ENCODE measurements at places on chromosomes 12 and 14.

DNA sequence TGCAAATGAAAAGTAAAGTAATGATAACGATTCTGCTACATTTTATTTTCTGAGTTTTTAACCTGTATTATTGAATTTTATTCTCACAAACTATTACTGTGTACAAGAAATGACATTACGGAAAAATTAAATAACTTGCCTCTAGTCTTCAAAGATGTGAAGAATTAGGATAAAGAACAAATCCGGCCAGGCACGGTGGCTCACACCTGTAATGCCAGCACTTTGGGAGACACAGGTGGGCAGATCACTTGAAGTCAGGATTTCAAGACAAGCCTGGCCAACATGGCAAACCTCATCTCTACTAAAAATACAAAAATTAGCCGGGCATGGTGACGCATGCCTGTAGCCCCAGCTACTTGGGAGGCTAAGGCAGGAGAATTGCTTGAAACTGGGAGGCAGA, 1584.4 kb upstream of the SEL1L start:
- DNase-seq = no peak

- DNase-seq = no peak
Observed at GRCh38 chr14:36976571-36977023, 195.8 kb downstream of the SLC25A21 start.

DNA sequence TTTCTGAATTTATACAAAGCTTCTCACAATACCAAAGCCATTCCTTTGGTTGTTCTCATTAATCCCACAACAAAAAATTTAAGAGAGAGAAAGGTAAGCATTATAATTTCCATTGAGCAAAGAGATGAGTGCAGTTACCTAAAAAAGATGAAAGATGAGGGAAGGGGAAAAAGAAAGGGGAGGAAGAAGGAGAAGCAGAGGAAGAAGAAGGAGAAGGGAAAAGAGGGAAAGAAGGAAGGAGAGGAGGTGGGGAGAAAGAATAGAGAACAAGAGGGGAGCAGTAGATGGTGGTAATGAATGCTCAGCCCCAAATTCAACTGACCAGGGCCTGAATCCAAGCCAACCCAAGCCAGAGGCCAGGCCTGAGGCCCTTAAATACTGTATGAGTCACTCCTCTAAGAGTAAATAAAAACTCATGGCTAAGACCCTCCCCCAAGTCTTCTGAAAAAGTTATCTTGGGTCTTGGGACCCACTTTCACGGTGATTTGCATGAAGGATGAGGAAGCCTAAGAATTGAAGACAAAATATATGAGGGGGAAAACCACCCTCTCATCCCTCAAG, 144.6 kb downstream of the ITPR2 start:
- DNase-seq = no peak

DNA sequence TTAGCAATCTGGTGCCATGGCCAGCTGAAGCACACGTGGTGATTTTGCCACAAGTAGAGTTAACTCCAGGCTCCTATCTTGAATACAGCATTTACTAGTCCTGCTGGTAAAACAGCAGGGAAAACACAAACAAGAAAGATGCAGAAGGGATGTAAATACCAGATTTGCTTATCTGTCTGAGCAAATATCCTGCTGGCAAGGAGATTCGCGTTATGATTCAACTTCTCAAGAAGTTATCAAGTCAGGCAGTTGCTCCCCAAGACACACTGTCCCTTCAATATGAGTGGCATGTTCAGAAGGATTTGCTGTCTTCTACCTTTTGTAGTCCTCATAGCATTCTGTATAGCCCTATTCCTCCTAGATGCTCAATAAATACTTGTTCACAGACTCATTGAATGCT, 171.2 kb upstream of the EGLN3 start:
- DNase-seq = no peak

DNA sequence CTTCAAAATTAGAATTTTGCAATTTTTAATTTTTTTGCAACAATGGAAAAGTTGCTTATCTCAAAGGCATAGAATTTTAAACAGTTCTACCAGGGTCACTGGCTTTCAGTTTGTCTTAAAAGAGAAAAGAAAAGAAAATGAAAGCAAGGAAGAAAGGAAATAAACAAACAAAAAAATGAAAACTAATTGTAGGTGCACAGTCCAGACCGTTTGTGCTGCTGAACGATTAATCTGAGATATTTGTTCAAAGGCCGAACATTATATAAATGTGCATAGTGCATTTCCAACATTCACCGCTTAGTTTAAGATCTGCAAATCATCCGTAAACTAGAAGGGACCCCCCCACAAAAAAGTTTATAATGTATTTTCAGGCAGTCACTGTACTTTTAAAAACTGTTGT, 5.5 kb upstream of the OTX2 start:
- DNase-seq = no peak

GRCh38 chr12:34126239-34126641, 103.9 kb downstream of the ALG10 start:
- no peak for DNase-seq

DNA sequence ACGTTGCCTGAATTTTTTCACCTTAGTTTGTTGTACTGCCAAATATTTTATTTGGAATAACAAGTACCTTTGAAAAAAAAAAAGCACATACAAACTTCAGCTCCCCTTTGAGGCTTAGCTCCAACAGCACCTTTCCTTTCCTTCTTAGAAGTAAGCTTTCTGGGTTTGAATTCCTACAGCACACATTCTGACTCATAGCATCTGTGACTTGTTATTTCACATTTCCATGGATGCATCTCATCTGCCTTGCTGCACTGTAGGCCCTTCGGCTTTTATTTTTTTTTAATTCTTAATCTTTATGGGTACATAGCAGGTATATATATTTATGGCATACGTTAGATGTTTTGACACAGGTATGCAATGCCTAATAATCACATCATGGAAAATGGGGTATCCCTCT, 7.2 kb downstream of the LGALS3 start:
- no peak for DNase-seq

DNA sequence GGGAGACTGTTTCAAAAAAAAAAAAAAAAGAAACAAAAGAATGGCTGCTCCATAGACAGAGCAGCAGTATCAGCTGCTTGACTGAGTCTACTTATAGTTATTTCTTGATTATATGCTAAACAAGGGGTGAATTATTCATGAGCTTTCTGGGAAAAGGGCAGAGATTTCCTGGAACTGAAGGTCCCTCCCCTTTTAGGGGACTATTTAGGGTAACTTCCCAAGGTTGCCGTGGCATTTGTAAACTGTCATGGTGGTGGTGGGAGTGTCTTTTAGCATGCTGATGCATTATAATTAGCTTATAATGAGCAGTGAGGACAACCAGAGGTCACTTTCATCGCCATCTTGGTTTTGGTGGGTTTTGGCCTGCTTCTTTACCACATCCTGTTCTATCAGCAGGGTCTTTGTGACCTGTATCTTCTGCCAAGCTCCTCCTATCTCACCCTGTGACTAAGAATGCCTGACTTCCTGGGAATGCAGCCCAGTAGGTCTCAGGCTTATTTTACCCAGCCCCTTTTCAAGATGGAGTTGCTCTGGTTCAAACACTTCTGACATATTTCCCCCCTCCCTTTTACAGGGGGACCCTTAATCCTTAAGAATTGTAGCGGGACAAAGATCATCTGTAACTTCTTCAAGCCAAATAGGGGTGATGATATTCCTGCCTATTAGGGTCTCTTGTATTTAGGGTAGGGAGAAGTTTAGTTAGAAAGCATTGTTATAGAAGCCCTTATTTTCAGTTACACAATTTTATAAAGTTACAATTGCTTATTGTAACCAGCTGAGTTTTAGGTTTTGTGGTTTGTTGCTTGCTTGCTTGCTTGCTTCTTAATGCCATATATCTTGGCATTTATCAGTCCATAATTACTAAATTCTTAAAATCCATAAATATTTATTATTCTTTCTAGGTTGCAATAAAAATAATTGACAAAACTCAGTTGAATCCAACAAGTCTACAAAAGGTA, 42.5 kb downstream of the MARK3 start:
- DNase-seq = no peak

DNA sequence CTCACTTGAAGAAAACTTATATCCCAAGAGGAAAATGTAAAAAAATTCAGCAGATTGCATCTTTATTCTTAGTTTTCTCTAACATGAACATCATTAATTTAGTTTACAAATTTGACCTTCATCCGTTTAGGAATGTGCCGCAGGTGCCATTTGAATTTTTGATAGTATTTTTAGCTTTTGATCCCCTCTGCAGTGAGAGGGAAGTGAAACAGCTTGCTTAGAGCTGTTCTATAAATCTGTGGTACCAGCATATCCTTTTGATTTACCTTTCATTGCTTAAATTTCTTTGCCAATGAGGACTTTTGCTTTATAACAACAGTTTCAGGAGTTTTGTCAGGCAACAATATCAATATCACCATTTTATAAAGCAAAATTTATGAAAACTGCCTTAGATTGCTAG, 32.7 kb downstream of the DUSP6 start:
- DNase-seq = no peak

- no peak for DNase-seq
Observed at GRCh38 chr14:72962829-72963312, 36.6 kb downstream of the DCAF4 start.

GRCh38 chr12:108519558-108519957, 4.5 kb downstream of the FICD start:
- no peak for DNase-seq

- no peak for DNase-seq
Observed at GRCh38 chr14:95258754-95259593, 60.7 kb downstream of the CLMN start.

GRCh38 chr14:20583908-20584307, 3.9 kb downstream of the RNASE11 start:
- no peak for DNase-seq

DNA sequence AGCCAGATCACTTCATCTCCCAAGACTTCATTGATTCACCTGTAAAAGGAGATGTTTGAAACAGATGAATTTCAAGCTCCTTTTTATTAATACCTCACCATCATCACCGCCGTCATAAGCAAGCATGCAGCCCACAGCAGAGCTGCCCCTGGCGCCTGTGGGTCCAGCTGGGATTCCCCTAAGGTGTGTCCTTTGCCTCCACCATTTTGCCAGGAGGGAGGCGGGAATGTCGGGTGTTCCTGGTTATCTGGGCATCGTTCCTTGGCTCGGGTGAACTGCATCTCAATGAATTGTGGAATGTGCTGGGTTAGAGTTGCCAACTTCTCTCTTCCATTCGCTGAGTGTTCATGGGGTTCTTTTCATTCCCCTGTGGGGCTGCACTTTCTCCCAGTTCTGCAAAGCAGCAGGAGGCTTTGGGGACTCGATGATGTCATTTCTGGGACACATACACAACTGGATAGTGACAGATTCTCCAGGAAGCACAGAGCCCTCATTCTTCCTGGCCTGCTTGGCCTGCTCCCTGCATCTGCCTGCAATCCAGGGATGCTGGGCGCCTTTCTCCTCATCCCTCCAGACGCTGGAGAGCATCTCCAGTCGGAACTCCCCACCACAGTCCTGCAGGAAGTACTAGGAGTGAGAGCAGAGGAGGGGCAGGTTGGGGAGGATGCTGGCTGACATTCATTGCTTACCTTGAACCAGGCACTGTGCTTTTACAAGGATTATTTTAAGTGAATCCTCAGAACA, 10.1 kb downstream of the CCND2 start:
- DNase-seq = no peak

DNA sequence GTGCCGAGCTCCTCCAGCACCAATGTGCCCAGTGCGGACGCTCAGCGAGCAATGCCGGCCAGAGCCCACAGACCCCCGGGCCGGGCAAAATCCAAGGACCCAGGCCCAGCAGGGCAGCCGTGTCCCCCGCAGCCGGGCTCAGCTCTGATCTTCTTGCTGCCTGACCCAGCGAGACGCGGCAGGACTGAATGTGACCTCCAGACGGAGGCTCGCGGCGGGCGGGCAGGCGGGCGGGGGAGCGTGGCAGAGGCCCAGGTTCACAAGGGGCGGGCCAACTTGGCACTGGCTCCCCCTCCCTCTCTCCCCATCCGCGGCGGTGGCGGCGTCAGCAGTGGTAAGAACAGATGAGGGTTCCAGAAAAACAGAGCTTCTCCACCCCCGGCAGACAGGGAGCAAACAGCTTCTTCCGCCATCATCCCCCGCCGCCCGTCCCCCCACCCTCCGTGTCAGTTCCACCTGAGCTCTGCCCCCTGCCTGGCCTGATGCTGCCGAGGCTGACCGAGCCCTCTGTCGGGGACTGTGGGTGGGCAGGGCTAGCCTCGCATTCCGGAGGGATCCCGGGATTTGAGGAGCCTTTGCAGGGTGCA, 94.3 kb downstream of the RFLNA start:
- DNase-seq = peak; percentile 93

GRCh38 chr12:12717586-12718380, 615 bp downstream of the CDKN1B start:
- DNase-seq = peak; percentile 68

DNA sequence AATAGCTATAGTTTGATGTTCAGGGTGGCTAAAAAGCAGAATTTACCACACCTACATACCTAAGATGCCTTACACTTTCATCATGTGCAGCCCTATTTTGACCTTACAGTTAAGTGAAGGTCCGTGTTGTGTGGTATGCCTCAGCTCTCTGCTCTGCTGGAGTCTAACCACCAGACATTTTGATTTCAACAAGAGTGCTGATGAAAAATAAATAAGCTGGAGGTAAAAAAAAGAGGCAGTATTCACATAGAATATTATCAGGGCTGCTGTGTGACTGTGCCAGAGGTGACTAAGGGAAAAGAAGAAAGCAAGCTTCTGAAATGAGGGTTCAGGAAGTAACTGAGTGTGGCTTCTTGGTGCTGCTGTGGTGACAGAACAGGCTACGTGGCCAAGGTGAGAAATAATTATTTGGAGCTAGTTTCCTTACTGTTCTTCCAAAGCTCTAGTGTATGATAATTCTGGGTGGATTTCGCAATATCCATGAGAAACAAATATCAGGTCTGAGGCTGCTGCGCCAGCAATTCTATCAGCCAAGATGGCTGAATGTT, 188.8 kb downstream of the STXBP6 start:
- DNase-seq = no peak

DNA sequence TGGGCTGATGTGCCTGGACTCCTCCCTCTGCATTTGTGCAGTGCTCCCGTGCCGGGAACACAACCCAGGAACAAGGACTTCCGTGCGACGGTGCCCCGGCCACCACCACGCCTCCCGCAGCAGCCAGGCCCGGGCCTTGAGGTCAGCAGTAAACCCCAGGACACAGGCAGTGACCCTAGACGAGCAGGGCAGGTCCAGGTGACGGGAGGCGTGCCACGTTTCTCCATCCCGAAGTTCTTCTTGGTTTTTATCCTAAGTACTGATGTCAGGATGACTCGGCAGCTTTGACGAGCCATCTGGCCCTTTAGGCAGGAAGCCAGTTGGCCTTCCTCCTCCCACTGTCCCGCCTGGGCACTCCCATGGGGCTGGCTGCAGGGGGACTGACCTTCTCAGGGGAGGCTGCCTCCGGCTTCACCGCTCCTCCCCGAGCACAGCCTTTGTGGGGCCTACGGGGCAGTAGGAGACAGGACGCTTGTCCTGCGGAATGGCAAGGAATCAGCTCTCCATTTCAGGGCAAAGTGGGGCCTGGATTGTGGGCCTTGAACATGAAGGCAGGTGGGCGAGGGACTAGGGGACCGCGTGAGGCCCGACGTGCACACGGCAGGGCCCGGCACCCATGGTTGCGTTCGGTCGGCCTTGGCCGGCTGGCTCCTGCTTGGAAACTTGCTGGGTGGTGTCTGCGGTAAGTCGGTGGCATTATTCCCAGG, 94.1 kb downstream of the FBXL14 start:
- no peak for DNase-seq
